Panc1 (cell line): ENCODE measurements at places on chromosomes 3 and 15.

DNA sequence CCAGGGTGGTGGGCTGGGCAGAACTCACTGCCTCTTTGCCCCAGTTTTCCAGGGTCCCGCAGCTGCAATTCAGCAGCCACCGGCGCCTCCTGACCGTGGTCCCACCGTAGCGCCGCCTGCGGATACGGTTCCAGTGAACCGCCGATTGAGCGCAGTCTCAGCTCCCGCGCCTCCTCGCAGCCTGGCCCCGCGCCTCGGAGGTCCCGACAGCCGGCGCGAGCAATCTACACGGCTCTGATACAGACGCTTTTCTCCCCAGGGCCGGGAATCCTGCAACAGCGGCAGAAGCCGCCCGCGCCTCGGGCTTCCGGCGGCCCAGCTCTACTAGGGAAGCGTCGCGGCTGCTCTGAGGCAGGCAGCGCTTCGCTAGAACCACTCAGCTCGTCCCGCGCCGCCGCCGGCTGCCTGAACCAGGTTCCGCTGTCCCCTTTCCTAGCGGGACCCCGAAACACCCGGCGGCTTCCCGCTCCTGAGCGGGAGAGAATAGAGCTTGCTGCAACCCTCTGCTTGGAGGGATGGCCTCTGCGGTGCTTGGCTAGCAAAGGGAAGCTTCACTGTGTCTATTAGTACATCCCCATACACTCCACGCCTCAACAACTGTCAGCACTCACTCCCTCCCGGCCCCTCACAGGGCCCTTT, 3.1 kb downstream of the FOXL2NB start:
- DNase-seq: no peak

DNA sequence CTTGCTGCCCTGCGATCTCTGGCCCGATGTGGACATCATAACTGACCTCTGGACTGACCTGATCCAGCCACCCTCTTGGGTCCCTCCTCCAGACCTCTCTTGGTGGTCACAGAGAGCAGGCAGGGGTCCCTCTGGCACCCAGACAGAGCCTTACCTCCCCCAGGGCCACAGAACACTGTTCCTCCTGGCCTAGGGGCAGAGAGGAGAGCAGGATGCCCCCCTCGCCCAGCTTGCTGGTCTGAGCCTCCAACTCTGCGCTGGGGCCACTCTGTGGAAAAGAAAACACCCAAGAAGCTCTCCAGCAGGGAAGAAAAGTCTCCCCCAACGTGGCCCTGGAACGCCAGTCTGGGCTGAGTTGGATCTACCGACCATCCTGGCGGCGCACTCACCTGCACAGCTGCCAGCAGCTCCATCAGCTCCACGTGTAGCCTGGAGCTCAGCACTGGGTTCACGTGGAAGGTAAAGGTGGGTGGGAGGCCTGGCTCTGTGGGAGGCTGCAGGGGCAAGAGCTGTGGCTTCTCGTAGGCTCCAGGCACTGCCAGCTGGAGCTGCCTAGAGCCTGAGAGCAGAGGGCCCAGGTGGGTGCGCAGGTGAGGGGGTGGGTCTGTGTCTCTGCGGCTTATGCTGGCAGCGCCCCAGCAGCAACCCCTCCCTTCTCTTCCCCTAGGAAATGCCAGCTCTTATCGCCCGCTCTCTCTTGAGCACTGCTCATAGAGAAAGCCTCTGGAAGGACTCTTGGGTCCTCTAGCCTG, 6.0 kb downstream of the PLA2G4F start:
- DNase-seq: no peak

- no peak for DNase-seq
Measured at GRCh38 chr15:62231856-62232255, 66.8 kb upstream of the C2CD4B start.

GRCh38 chr3:167032267-167032876, 347.7 kb downstream of the ZBBX start:
- peak; percentile 12 for DNase-seq

DNA sequence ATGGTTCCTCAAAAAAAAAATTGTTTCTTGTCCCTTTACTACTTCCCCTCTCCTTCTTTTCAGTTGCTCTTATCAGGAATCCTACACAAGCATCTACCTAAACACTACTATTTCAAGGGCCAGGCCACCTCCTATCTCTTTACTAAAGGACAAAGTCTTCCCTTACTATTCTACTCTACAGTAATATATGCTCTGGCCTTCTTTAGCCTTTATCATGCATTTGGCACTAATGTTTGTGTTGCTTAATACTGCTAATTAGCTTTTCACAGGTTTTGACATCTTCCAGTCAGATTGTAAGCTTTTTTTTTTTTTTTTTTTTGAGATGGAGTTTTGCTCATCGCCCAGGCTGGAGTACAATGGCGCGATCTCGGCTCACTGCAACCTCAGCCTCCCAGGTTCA, 5.3 kb downstream of the CEP19 start:
- no peak for DNase-seq

DNA sequence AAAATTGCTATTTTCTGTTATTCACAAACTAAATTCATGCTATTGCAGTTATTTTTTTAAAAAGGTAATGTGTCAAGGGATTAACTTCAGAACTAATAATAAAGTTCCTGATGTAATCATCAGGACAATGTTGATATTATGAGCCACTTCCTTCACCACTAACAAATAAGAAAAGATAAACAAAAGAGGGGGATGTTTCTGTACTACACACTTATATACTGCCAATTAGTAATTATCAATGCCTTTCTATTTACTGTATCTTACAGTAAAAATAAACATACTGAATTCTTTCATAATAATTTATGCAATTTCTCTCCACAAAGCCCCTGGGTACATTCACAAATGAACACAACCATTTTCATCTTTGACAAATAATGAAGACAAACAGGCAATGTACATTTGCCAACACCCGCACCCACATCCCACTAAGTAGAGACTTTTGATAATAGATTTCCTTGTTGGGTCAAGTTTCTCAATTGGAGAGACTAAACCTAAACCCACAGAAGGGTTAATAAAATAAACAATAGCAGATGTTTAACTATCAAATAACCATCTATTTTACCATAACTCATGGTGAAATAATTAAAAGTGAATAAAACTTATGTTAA, 3.7 kb downstream of the CBLB start:
- DNase-seq: no peak

GRCh38 chr3:98957681-98958080, 56.2 kb upstream of the DCBLD2 start:
- DNase-seq: no peak

DNA sequence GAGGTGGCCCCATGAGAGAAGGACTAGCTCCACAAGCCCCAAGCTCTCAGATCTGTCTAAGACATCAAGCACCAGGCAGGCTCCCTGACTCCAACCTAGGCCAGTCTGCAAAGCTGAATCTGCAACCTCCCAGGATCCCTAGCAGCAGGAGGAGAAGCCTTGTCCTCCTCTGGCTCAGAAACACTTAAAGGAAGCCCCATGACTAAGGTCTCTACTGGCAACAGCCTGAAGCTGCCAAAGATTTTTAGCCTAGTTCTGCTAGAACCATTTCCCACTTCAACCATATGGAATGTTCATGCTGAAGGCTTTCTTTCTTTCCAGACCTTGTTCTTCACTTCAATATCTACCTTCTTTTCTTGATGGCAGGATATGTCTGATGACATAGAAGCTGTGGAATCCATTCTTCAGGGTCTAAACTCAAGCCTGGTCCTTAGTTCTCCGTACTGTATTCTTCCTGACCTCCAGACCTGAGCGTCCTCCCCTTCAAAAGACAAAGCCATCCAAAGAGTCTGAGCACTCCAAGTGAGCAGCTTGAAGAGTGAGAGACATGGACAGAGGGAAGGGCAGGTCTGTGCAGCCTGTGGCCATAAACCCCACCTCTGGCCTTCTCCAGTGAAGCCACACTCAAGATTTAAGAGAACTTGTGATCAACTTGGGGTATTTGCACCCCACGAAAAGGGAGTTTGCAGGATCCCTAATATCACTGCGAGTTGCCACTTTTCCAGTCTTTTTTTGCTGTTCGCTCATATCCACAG, 23.1 kb downstream of the SST start:
- DNase-seq: no peak

DNA sequence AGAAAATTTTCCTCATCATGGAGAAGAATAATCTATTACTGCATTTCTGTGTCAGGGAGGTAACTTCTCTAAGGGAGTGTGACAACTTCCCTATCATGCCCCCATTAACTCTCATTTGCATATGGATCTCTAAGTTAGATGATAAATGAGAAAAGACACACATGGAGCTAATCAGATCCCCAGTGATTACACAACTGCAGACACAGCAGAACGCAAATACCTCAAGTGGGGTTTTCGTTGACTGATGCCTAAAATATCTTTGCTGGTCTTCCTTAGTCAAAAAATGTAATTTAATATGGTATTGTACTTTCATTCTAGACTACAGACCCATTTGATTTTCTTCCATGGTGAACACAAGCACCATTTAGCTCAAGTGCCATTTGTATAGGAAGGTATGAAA, 630.5 kb downstream of the TBL1XR1 start:
- DNase-seq: no peak

DNA sequence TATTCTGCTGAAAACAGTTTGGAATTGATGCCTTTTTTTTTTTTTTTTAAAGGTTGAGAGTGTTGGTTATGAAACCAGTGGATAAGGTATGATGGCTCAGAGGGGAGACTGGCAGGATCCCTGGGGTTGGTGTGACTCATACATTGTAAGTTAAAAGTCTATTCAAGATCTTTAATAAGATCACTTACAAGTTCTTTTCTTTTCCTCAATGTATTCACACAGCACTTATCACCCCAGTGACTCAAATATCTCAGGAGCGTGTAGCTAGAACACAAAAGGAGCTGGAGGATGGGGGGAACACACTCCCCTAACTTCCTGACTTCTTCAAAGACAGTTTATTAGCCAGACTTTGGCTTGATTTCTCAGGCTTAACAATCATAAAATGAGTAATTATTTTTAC, 285.3 kb downstream of the SV2B start:
- no peak for DNase-seq

GRCh38 chr3:114331007-114331406, 37.2 kb downstream of the TIGIT start:
- no peak for DNase-seq

GRCh38 chr3:144241404-144241803, 269.8 kb downstream of the DIPK2A start:
- no peak for DNase-seq

DNA sequence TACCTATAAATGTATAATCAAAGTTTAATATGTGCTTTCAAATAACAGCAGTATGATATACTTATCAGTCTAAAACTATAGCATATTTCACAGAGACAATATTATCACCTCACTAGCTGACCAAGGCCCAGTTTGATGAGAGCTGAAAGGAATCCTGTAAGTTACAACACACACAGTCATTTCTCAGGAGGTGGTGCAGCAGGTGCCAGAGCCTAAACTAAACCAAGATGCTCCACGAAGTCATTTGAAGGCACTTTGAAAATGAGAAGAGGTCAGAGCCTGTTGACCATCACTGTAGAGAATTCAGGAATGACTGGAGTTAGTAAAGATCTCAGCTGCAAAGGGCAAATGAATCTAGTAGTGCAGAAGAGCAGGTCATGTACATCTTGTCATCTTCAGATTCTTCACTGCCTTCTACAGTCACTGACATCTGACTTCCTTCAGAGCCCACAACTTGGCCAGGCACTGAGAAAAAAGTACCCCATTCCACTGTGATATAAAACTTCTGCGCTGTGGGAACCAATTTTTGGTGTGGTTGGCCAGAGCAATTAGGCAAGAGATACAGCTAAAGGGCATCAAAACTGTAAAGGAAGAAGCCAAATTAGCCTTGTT, 7.9 kb downstream of the GBE1 start:
- no peak for DNase-seq

GRCh38 chr3:131786386-131786785, 248.4 kb downstream of the CPNE4 start:
- DNase-seq: no peak

- no peak for DNase-seq
Measured at GRCh38 chr3:71011565-71012287, 571.8 kb downstream of the FOXP1 start.

DNA sequence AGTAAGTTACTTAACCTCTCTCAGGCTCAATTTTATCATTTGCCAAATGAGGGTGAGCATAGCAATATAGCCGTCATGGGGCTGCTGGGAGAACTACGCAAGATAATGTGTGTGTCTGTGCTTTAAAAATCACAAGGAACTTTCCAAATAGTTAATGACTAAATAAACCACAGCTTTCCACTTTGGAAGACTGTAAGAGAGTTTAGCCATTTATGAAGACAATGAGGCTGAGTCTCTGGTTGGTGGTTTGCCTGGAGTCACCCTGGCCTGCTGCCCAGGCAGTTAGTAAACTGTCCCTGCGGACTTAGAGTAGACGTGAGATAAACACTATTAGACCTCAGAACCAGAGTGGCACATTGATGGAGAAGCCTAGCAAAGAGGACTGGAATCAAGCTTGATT, 357.7 kb downstream of the CLSTN2 start:
- DNase-seq: no peak

GRCh38 chr3:168029705-168030104, 66.0 kb downstream of the GOLIM4 start:
- no peak for DNase-seq

DNA sequence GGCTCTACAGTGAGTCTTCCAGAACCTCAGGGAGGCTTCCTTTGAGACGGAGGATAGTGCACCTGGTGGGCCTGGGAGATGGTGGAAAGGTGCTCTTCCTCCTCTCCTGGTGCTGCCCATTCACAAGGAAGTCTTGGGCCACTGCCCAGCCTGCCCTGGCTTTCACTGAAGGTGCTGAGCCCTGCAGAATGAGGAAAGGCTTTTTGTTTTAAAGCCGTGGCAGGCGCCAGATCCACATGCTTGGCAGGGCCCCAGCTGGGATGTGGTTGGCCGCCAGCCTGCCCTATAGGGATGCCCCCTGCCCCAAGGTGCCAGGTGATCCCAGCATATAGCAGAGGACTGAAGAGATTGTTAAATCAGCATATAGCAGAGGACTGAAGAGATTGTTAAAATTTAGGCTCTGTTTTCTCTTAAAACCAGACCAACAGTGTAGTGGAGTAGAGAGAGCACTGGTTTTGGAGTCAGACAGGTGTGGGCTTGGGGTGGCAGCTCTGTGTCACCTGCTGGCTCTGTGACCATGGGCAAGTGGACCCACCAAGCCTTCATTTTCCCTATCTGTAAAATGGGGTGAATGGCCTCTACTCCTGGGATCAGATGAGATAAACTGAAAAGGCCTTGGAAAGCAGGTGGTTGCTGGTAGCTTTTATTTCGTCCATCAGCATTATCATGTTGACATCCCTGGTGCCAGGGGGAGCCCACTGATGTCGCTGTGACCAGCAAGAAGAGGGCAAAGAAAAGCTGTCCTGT, 53.3 kb downstream of the SLC6A6 start:
- no peak for DNase-seq

GRCh38 chr15:38828031-38828532, 263.5 kb upstream of the RASGRP1 start:
- DNase-seq: no peak

- DNase-seq: no peak
Measured at GRCh38 chr3:45611209-45611608, 16.7 kb downstream of the LIMD1 start.

GRCh38 chr3:149251186-149251585, 29.6 kb upstream of the CP start:
- no peak for DNase-seq

DNA sequence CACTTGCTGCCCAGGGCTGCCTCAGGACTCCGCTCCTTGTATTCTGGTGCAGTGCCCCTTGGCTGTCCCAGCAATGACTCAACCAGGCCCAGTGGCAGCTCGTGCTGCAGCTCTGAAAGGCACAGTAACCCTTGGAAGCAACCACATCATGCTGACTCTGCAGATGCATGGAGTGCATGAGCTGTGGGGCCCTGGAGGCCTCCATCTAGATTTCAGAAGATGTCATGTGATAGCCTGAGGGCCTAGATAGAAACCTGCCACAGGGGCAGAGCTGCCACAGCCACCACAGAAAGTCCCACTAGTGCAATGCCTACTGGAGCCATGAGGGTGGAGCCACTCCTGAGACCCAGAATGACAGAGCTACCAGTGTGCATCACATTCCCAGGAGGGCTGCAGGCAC, 117.1 kb upstream of the SMAD3 start:
- no peak for DNase-seq
